ENCODE measurements at places on chromosomes 7 and 10.

DNA sequence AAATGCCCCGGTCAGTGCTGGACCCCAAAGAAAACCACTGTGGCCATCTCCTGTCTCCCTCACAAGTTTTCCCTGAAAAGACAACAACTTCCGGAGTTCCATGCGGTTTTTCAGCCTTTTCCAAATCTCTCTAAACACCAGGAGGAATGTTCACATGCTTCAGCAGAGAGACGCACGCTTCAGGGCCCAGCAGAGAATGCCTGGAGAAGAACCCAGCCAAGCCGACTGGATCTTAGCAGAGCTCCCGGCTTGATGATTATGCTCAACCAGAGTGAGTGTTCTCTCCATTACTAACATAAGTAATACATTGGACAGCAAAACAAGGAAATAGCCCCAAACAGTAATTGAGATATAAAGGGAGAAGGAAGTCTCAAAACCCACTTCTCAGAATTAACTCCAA lies 17.9 kb downstream of the PRKCQ start:
- no peak for DNase-seq

DNA sequence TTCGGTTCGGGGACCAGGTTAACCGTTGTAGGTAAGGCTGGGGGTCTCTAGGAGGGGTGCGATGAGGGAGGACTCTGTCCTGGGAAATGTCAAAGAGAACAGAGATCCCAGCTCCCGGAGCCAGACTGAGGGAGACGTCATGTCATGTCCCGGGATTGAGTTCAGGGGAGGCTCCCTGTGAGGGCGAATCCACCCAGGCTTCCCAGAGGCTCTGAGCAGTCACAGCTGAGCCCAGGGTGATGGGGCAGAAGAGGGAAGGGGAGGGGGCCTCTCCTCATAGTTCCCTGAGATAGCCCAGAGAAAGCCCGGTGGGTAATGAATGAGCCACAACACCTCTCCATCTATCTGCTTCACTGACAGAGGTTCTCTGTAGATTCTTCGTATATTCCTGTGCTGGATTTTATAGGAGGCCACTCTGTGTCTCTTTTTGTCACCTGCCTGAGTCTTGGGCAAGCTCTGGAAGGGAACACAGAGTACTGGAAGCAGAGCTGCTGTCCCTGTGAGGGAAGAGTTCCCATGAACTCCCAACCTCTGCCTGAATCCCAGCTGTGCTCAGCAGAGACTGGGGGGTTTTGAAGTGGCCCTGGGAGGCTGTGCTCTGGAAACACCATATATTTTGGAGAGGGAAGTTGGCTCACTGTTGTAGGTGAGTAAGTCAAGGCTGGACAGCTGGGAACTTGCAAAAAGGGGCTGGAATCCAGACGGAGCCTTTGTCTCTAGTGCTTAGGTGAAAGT lies 16.4 kb downstream of the PRSS2 start:
- DNase-seq, result no peak

DNA sequence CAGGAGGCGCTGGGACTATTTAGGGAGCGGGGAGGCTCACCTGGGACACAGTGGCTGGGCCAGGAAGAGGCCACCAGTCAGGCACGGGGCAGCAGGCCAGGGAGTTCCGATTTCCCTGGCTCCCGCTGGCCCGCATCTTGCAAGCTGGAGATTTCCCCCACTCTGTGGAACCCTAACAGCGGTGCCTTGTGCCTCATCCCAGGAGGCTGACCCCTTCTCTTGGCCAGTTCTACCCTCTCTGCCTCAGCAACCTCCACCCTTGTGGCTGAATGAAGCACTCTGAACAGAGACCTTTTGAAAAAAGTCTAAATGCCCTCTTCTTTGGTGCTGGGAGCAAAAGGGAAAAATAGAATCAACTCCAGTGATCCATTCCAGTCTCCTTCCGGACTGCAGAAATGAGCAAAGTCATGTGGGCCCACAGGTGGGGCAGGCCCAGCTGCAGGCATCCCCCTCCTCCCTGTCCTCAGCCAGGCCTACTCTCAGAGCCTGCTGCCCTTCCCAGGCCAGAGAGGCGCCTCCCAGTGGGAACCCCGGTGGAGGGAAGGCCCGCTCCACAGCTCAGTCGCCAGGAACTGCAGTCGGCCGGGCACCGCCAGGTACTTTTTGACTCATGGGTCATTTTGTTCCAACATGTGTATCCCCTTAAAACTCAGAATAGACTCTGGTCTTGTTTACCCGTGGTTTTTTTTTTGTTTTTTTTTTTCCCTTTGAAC lies 155.5 kb downstream of the ZNF248 start:
- DNase-seq, result no peak

GRCh38 chr7:127713006-127713405 lies 61.0 kb downstream of the SND1 start:
- DNase-seq, result no peak

DNA sequence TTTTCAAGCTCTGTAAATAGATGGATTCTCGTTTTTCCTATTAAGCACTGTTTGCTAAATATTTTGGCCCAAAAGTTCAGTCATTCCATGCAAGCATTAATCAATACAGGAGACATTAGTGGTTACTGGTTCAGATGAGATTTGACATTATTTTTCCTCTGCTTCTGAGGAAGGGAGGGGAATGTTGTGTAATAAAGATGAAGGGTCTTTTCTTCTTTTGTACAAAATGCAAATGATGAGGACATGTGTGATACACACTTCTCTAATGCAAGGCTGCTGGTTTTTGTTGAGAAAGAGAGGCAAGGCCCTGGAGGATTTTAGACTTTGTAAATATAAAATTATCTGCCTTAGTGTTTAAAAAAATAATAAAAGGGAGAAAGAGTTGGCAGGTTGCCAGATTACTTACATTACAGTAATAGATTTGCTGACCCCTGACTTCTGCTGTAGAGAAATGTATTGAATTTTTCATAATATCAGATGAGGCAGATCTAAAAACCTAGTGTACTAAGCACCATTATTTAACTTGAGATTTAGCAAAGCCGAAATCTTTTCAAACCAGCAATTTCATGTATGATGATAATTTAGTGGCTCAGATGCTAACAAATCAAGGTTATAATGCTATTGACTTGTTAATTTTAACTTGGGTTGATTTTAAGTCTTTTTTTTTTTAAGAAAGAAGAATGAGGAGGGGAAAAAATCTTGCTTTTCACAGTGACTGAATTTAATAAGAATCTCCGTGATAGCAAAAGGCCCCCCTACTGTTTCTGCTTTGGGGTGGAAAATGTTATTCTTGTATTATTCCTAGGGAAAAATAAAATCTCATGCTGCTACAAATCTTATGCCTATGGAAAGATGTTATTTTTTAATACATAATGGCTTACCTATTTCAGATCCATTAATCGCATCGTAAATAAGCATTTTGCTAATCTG lies 180.1 kb downstream of the ARID5B start:
- DNase-seq, result no peak

- DNase-seq, result no peak
Measured at GRCh38 chr10:103506061-103506460, 12.6 kb downstream of the NEURL1 start.

GRCh38 chr10:26690731-26691475 lies 6.6 kb upstream of the PDSS1 start:
- DNase-seq, result no peak

DNA sequence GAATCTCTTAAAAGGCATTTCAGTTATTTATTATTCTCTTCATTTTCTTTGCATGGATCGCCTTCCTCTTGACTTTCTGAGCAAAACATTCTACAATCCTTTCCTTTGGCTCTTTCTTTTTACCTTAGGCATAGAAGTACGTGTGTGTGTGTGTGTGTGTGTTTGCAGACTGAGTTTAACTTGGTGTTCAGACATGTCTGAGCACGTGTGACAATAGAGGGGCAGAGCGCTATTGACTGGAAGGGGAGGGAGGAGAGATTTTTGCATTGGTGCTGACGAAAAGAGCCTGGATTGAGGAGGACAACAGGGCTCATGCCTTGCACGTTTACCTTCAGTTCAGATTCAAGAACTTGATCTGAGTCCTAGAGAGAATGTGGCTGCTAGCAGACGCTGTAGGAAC lies 129.8 kb downstream of the SEC23IP start:
- no peak for DNase-seq

GRCh38 chr7:86645676-86646276 lies 2.1 kb downstream of the GRM3 start:
- no peak for DNase-seq

DNA sequence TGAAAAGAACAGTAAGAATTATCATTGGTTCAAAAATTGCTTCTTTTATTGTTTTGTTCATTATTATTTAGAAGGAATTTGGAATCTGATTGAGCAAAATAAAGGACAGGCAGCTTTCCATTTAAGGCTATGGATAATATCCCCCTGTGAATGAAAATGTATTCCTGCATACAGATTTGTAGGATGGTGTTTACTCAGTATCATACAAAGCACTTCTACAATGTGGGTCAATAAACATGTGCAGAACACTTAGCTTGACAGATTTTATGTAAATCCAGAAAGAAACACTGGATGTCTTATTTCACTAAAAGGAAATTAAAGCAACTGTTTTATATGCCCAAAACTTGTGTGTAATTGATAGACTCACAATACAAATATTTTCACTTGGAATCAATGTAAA lies 189.7 kb downstream of the THSD7A start:
- DNase-seq, result no peak

DNA sequence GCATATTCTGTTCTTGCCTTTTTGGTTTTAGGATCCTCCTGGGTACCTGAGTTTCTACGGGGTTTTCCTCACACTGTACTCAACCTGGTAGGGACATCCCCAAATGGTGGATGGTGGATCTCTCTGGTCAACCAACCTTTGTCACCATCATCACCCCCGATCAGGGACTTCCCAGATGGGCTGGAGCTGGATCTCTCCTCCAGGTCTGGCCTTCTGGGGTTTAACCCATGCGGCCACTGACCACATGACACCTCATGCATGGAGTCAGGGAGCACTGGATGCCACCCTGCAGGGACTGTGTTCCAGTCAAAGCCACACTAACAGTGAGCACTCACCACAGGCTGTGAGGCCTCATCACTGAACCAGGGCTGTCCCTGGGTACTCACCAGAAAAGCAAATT lies 80.0 kb downstream of the CELF2 start:
- DNase-seq, result no peak

Measured in right hindlimb (tissue), 1 donor.